ENCODE measurements at places on chromosomes 7 and 10.

DNA sequence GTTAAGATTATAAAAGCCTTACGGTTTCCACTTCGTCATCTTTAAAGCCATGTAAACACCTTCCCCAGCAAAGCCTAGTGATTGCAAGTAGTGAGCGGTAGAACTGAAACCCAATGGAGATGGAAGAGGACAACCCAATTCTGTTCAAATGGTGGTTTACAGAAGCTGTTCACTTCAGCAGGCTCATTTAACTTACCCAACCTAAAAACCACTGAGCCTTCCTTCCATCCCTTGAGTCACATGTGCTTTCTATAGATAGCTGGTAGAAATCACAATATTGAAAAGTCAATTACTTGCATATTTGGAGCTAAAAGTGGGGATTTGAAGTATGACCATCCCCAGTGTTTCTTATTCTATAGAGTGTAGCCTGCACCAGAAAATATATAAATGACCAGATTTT, 667.7 kb downstream of the SUGCT start:
- DNase-seq, result no peak

- DNase-seq, result no peak
Observed at GRCh38 chr10:97182288-97182990, 3.3 kb downstream of the SLIT1 start.

GRCh38 chr7:44639671-44640321, 33.4 kb downstream of the OGDH start:
- DNase-seq, result no peak

DNA sequence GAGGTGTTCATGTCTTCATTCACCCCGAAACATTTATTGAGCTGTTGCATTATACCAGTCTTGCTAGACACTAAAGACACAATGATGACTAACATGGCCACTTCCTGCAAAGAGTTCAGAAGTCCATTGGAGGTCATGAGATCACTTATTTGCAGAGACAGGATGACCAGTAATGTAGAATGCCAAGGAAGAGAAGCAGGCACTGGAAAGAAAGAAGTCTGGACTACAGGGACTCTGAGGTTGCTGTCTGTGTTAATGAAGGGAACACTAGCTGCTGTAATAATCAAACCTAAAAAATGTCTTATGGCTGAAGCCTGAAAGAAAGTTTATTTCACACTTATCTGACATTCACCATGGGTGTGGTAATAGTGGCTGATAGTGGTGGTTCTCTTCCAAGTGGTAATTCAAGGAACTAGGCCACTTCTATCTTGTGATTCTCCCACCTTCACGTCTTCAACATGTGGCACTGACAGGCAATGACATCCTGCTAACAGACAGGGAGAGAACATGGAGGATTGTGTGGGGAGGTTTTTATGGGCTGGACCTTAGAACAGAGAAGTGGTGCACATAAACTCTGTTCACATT, 89.2 kb upstream of the MKLN1 start:
- DNase-seq, result no peak

DNA sequence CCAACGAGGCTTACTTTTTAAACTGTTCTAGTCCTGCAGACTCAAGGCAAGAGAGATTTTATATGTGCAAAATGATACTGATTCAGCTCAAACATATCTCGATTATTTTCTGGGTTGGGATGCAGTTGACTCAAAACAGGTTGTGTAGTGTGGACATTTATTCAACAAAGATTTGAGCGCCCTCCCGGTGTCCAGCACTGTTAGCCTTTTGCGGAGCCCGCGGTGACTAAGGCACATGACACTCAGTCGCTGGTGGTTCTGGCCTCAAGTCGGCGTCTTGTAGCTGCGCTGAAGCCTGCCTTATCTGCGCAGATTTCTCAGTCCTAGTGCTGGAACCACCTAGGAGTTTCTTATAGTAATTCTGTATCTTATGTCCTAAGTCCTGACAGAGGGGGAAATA, 938 bp upstream of the CADPS2 start:
- DNase-seq, result peak; percentile 80

DNA sequence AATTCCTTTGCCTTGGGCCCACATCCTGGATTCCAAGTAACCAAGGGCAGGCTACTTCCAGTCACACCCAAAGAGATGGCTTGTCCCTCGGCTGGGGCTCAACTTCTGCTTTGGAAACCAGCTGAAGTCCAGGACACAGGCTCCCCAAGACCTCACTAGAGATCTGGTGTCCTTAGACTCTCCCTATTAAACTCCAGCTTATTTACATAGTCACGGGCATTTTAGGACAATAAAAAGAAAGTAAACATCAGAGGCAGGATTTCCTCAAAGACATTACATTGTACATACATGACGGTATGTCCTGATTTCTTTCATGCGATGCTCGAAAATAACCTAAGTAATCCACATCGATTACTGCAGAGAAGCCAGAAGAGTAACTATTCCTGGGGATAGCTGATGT, 461.5 kb upstream of the C7orf33 start:
- DNase-seq, result no peak

GRCh38 chr7:14095233-14095950, 105.9 kb upstream of the ETV1 start:
- no peak for DNase-seq

DNA sequence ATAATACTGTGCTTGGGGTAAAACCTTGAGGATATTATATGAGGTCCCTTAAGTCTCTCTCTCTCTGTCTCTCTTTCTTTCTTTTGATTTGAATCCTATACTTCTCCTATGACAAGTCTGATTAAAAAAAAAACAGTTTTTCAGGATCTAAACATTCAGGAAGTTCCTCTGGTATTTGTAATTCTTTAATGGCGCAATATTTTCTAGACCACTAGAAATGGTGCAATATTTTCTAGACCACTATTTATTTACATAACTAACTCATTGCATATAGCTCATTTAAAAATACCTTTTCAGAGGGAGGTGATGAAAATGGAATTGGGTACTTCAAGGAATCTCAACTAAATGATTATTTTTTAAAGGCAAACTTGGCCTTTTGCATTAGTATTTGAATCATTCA, 1235.3 kb downstream of the GATA3 start:
- no peak for DNase-seq

- no peak for DNase-seq
Observed at GRCh38 chr7:142689439-142690120, 59.7 kb upstream of the PRSS1 start.

DNA sequence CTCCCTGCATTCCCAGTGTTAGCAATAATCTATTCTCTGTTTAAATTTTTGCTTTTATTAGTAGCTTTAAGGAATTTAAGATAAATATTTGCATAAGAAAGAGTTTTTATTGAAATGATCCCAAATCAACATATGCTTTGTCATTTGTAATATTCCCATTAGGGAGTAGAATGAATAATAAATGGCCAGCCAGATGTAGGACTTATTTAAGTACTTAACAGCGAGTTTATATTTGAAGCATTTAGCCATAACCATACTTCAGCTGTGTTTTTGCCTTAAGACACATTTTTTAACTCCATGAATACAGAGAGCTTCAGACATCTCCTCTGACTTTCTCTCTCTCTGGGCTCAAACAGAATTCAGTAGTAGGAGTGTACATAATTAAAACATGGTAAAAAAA, 103.6 kb downstream of the HGF start:
- DNase-seq, result no peak

- DNase-seq, result peak; percentile 69
Observed at GRCh38 chr7:157898802-157899505, 562.1 kb downstream of the DNAJB6 start.

- peak; percentile 24 for DNase-seq
Observed at GRCh38 chr10:28241741-28242399, 61.0 kb downstream of the MPP7 start.

- DNase-seq, result no peak
Observed at GRCh38 chr7:82209179-82209747, 234.3 kb downstream of the CACNA2D1 start.

DNA sequence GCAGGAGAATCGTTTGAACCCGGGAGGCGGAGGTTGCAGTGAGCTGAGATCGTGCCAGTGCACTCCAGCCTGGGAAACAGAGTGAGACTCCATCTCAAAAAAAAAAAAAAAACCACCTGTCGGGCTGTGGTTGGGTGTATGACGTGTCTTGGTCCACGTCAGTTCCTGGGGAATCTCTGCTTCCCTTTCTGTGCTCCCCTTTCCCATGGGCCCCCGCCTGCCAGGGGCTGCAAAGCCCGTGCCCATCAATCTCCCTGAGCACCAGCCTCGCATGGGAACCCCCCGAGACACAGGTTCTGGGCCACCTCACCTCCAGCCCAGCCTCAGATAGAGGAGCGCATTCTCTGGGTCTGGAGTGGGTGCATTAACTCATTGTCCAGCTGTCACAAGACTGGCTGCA, 2.3 kb upstream of the SH2B2 start:
- DNase-seq, result no peak

DNA sequence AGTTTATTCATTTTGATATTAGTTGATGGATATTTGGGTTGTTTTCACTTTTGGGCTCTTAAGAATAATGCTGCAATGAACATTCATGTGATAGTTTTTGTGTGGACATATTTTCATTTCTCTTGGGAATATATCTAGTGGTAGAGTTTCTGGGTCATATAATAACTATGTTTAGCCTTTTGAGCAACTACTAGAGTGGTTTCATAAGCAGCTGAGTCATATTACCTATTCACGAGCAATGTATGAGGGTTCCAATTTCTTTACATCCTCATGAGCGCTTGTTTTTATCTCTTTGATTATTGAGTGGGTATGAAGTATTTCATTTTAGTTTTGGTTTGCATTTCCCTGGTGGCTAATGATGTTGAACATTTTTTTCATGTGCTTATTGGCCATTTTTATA, 182.6 kb downstream of the PON1 start:
- no peak for DNase-seq

- peak; percentile 26 for DNase-seq
Observed at GRCh38 chr10:5888843-5889623, 660 bp downstream of the ANKRD16 start.

DNA sequence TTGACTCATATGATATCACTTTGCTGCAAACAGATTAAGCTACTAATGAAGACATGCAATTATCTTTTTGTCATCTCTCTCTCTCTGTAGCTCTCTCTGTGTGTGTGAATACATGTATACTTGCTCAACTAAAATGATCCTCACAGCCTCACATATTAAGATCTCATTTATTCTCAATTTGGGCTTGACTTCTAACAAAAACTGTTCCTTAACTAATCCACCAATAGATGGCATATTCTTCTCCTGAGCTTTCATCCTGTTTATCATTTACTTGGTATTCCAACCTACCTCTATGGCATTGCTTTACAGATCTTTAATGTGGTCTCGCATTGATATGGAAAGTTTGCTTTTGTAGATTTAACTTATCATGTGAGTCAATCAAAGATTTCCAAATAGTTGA, 540.4 kb downstream of the CNTNAP2 start:
- DNase-seq, result peak; percentile 77

GRCh38 chr7:155865830-155866525, 53.7 kb upstream of the SHH start:
- DNase-seq, result no peak

GRCh38 chr10:21528236-21529031, 3.0 kb upstream of the SKIDA1 start:
- DNase-seq, result peak; percentile 83

DNA sequence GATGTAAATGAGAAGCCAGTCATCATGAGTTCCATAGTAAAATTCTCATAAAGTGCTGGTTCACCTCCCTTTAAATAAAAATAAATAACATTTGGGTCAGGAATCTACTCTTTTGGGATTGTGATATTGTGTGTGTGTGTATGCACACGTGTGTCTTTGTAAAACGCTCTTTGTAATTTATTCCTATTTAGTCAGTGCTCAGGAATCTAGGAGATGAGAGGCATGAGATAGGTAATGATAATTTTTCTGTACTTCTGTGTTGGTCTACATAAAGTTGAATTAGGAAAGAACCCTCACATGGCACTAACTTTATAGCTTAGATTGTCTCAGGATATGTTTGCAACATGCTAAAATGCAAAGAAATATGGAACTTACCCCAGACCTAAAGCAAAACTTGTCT, 4.9 kb upstream of the CALCR start:
- DNase-seq, result no peak
